ENCODE measurements at places on chromosomes 2 and 18. TPM values are rescaled to one million over a fixed set of nuclear protein-coding genes. Genes with fewer than 3 reads are reported as not detected.
A peak's percentile ranks its signal among the peaks of the same experiment; 100 is the strongest.

DNA sequence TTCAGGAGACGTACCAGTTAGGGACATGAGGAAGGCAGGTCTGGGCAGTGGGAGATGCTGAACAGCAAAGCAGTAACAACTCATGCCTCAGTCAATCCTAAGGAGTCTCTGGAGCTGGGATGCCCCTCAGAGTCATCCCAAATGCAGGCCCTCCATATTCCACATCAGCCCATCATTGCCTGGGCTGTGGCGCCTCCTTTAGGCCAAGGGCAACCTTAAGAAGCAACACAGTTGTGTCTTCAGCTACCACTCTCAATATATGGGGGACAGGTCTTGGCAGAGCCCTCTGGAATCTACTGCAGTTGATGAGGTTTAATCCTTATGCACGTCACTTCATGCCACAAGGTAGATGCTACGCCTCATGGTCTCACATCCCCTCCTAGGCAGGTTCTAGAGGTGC, 682.0 kb upstream of the RAB6C start:
- no peak for DNase-seq

Gene EN1
- total RNA-seq: not detected

DNA sequence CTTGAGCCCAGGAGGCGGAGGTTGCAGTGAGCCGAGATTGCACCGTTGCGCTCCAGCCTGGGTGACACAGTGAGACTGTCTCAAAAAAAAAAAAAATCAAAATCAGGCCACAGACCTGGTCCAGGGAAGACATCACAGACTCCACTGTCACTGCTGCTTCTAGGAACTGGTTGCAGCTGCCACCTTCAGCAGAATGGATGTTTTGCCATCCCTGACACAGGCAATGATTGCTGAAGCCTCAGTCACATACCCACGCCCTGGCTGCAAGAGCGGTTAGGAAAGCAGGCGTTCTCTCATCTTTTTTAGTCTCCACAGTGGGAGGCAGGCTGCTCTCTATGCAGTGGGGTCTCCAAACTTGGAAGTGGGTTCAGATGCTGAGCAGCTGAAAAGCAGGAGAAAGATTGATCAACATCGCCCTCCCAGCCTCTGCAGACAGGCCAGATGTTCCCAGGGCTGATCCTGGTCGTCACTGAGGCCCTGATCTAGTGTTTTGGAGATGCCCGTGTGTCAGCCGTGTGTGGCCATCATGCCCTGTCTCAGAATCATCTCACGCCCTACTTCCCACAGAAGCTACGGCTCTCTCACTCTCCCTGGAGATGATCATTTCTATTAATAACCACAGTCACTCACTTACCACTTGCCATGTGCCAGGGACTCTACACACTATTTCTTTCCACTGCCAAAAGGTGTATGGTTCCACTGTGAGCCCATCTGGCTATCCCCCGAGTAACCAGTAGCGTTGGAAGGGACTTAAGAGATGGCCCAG, 91.8 kb downstream of the PLB1 start:
- no peak for DNase-seq

DNA sequence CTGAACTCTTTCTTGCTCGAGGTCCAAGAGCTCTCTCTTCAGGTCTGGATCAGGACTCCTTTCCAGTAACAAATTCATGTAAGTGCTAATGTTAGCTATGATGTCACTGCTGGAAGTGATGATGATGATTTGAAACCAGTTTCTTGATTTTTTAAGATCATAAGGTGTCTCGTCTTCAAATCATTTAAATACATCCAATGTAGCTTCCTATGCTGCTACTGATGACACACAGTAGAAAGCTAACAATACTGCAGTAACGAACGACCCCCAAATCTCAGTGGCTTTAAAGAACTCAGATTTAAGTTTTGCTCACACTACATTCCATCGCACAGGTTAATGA, 13.0 kb upstream of the LTBP1 start:
- DNase-seq: no peak

DNA sequence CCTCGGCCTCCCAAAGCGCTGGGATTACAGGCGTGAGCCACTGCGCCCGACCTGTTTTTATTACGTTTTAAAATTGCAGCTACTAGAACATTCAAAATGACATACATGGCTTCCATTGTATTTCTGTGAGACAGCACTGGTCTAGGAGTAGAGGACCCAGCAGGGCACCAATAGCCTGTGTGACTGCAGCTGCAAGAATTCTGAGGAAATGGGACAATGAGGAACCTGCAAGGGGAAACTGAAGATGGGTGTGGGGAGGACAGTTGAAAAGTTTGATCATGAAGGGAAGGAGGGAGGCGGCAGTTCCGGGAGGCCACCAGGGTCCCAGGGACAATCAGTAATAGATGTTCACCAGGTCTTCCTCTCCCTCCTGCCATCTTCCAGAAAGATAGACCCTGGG, 13.9 kb upstream of the DNPEP start:
- no peak for DNase-seq

Gene NYAP2
- total RNA-seq: 0.19 TPM

Gene RAB6C
- 0.14 TPM for total RNA-seq

Gene SNTG2
- total RNA-seq: 1.9 TPM

- no peak for DNase-seq
These were observed 45.8 kb upstream of the OTOF start for GRCh38 chr2:26523750-26524149.

Gene AMER3
- not detected for total RNA-seq

Gene EPHA4
- 30.1 TPM for total RNA-seq

GRCh38 chr2:37191253-37191652, 2.8 kb upstream of the SULT6B1 start:
- DNase-seq: no peak

- no peak for DNase-seq
These were observed 103.1 kb downstream of the MSTN start for GRCh38 chr2:189959450-189959849.

- DNase-seq: no peak
These were observed 8.1 kb upstream of the SOS1 start for GRCh38 chr2:39128919-39129391.

- no peak for DNase-seq
These were observed 1.1 kb upstream of the APCDD1 start for GRCh38 chr18:10453261-10453805.

DNA sequence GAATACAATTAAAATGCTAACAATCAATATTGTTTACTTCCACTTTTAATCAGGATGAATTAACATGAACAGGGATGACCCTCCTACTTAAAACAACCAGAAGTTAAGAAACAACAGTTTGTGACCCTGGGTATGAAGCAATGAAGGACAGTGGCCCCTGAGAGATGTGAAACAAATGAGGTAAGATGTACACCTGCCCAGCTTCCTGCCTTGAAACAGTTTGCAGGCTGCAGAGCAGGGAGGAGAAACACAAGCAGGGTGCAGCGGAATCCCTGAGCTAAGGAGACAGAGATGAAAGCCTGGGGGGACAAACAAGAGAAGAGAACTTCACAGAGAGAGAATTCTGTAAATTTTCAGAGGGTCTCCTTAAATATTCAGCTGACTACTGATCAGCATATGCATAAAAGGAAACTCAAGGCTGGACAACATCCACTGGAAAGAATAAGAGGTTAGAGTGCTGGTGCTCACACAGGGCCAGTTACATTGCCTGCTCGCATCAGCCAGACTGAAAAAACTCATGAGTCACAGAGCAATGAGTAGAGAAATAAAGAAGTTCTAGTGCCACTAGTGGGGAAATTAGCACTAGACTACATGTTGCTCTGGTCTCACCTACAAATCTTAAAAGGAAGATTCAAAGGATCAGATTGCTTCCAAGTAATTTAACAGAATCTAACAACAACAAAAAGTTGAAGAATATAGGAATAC, 106.4 kb downstream of the PID1 start:
- DNase-seq: peak; percentile 24

GRCh38 chr2:207734636-207735512, 23.4 kb downstream of the CCNYL1 start:
- no peak for DNase-seq

GRCh38 chr2:120786038-120786960, 50.6 kb downstream of the GLI2 start:
- no peak for DNase-seq

GRCh38 chr2:172977270-172978062, 98.2 kb upstream of the MAP3K20 start:
- DNase-seq: no peak

- DNase-seq: peak; percentile 44
These were observed 25.7 kb downstream of the ADI1 start for GRCh38 chr2:3493615-3494007.

Gene LYPD6
- total RNA-seq: 1.1 TPM

DNA sequence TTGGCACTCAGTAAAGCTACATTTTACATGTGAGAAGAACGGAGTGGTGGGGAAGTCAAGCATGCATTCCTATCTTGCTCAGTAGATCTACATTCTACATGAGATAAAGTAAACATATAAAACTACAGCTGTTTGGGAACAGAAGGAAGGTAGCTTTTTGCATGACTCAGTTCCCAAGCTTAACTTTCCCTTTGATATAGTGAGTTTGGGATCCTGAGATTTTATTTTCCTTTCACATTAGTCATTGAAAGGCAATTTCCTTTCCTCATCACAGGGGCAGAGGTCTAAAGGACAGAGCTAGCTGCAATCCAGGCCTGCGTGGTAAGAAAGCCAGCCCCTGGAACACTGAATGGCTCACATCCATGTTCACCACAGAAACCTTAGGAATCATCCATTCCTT, 257.2 kb downstream of the SRBD1 start:
- DNase-seq: peak; percentile 98

Gene SRBD1
- total RNA-seq: 9.5 TPM

DNA sequence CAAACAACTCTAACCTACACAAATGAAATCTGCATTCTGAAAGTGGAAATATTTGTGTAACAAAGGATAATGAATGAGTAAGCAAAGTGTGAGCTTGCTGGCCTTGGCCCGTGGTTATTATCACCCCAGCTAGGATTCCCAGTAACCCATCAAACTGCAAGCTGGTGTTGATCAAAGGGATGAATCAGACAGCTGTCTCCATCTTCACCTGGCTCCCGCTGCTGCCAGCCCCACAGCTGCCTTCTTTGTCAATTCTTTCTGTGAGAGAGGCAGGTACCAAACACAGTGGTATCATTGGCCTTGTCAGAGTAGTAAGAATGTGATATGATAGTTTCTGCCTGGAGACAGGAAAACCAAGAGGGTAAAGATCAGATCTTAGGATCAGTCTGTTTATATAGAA, 25.2 kb upstream of the RGPD4 start:
- DNase-seq: no peak

Gene GIGYF2
- 40.9 TPM for total RNA-seq

Gene SH2D6
- total RNA-seq: 0.64 TPM

GRCh38 chr2:219416235-219416602, 2.0 kb upstream of the DES start:
- DNase-seq: no peak

Gene GATA6
- 10.9 TPM for total RNA-seq

DNA sequence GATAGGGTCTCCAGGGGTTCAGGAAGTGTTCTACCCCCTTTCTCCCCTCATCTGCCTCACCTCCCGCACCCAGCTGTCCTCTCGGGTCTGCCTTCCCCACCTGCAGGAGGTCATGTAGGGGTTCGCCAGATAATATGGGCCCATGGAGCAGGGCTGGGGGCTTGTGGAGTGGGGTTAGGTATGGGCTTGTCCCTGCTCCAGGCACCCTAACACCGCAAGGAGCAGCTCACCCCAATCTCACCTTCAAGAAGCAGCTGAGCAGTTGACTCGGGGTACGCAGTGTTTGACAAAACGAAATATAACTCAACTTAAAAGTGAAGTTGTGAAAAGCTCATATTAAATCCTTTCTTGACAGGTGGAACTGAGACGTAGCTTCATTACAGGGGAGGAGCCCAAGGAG, 99.6 kb downstream of the CTIF start:
- DNase-seq: no peak

Gene KIF5C
- 24.3 TPM for total RNA-seq

Gene CCDC85A
- 8.9 TPM for total RNA-seq

Gene CHRND
- not detected for total RNA-seq

Gene CFAP53
- total RNA-seq: 0.46 TPM

DNA sequence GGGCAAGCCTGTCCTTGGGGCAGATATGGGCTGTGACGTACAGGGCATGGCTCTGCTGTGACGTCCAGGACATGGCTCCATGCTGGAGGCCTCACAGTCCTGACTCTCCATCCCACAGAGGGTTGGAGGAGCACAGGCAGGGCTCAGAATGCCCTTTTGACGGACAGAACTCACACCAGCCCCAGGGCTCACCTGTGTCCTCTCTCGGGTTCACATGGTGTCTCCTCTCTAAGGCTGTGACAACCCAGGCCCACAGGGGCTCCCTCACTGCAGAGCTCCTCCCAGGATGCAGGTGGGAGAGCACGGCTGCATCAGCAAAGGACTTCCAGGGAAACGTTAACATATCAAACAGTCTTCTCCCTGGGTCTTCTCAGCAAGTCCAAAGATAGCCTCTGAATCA, 133.8 kb downstream of the EIPR1 start:
- DNase-seq: no peak
